ENCODE measurements at places on chromosomes 3 and 15. TPM values are rescaled to one million over a fixed set of nuclear protein-coding genes. Genes with fewer than 3 reads are reported as not detected.

Gene GOLIM4
- total RNA-seq: 29.1 TPM

Gene CCDC191
- total RNA-seq: 0.65 TPM

Gene ADAMTS9
- total RNA-seq: 34.4 TPM

Gene TEX55
- total RNA-seq: not detected

Gene SPATA16
- not detected for total RNA-seq

Gene CEP97
- 10.1 TPM for total RNA-seq

Gene CELSR3
- total RNA-seq: 5.0 TPM

Gene AP3B2
- 0.26 TPM for total RNA-seq

Gene AGBL1
- not detected for total RNA-seq

Gene LSAMP
- 1.6 TPM for total RNA-seq

Gene NR1I2
- total RNA-seq: not detected

Gene TMCC1
- 7.1 TPM for total RNA-seq

Gene ATP8B4
- 0.39 TPM for total RNA-seq

Gene REC114
- total RNA-seq: not detected

Gene P2RY12
- not detected for total RNA-seq

Gene SPG11
- total RNA-seq: 34.8 TPM

Gene MST1
- total RNA-seq: 5.4 TPM

Gene SCAANT1
- total RNA-seq: not detected

Gene EFCAB12
- 4.8 TPM for total RNA-seq

Gene C3orf52
- total RNA-seq: 6.6 TPM

Gene SAMMSON
- not detected for total RNA-seq

Gene MINAR1
- total RNA-seq: 3.2 TPM

Gene SPTSSB
- not detected for total RNA-seq

Gene TM4SF18
- 2.2 TPM for total RNA-seq

Gene ALDH1L1
- not detected for total RNA-seq

Gene GOLGA6D
- total RNA-seq: not detected

Gene SCG3
- not detected for total RNA-seq

Gene GOLGA8T
- not detected for total RNA-seq

Gene GOLGA8G
- total RNA-seq: not detected

Gene LRRC49
- total RNA-seq: 23.9 TPM

Gene TGM4
- total RNA-seq: not detected

Gene SNX33
- total RNA-seq: 21.2 TPM

Gene HHATL
- total RNA-seq: not detected

Gene PLCL2
- 3.6 TPM for total RNA-seq

All from epithelial cell of alveolus of lung (primary cell).